GM23248 (cell line): ENCODE measurements at places on chromosomes 12 and 14. TPM values are rescaled to one million over a fixed set of nuclear protein-coding genes. Genes with fewer than 3 reads are reported as not detected.

Gene LRRC43
- total RNA-seq: 6.4 TPM in 1 of 2 replicates, not detected in the other

Gene LRTM2
- not detected in 2 replicates for total RNA-seq

Gene PMEL
- total RNA-seq: 0.13 and 2.3 TPM in 2 replicates

Gene CCDC198
- total RNA-seq: not detected in 2 replicates

Gene MAX
- 41.1 and 44.5 TPM in 2 replicates for total RNA-seq

DNA sequence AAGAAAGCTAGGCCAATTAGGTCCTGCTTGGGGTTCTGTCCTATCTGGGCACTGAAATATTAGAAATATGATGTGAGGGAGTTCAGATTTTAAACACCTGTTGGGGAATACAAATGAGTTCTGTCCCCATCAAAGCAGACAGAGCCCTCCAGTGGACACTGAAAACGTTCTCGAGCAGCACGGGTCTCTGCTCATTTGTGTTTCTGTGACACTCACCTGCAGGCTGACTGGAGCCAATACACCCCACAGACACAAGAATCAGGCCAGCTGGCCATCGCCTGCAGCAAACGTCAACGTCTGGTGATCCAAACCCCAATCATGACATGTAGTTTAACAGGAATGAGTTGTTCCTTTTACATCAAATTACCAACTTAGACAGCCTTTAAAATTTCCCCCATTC is 493.4 kb upstream of the TMEM132C start:
- H3K27ac ChIP-seq: no peak overlapping the region
- H3K4me3 ChIP-seq: no peak overlapping the region
- no peaks in the 10 kb centered on the region for H3K4me1 ChIP-seq
- H3K27me3 ChIP-seq: 0 out of 2 replicates have a peak, but pooled peaks cover 4% of the 10 kb centered on the region

DNA sequence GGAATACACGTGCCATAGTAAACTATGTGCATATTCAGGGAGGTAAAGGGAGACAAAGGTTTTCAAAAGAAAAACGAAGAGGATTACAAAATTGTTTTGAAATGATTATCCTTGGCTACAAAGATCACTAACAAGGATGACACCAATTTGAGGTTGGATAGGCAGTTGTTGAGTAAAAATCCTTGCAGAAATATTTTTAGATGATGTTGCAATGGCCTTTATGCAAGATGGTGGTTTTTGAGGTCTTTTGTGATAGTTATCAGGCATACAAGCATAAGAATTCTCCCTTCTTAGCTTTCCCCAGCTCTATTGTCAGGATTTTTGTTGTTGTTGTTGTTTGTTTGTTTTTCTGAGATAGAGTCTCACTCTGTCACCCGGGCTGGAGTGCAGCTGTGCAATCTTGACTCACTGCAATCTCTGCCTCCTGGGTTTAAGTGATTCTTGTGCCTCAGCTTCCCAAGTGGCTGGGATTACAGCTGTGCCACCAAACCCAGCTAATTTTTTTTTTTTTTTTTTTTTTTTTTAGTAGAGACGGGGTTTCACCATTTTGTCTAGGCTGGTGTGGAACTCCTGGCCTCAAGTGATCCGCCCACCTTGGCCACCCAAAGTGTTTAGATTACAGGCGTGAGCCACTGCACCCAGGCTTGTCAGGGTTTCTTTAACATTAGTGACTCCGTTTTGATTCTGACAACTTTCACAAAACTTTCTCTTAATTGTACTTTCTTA is 7.8 kb downstream of the RNASE1 start:
- 0 out of 2 replicates have a peak, but pooled peaks cover 5% of the 10 kb centered on the region for H3K27me3 ChIP-seq
- H3K4me3 ChIP-seq: no peak overlapping the region
- H3K4me1 ChIP-seq: no peaks in the 10 kb centered on the region
- H3K36me3 ChIP-seq: no peaks in the 10 kb centered on the region
